ENCODE measurements at places on chromosomes 12 and 14. TPM values are rescaled to one million over a fixed set of nuclear protein-coding genes. Genes with fewer than 3 reads are reported as not detected.

DNA sequence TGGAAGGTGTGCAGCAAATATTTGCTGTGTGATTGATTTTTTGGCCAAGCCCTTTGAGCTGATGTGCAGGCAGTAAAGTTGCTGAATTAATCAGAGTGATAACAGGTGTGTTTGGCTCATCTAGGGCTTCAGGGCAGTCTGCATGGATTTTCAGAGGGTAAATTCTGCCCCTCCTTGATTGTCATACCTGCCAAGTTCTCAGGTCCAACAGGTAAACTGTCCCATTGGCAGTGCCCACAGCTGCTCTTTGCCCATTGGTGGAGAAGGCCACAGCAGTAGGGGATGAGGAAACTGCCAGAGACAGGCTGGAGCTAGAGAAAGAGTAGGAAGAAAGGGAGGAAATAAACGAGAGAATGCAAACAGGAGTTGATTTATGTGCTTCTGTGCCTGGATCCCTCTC is 33.6 kb downstream of the TEP1 start:
- H3K4me1 ChIP-seq = no peaks in the 10 kb centered on the region
- H3K27me3 ChIP-seq = no peaks in the 10 kb centered on the region
- H3K36me3 ChIP-seq = peaks cover 83% of the 10 kb centered on the region

DNA sequence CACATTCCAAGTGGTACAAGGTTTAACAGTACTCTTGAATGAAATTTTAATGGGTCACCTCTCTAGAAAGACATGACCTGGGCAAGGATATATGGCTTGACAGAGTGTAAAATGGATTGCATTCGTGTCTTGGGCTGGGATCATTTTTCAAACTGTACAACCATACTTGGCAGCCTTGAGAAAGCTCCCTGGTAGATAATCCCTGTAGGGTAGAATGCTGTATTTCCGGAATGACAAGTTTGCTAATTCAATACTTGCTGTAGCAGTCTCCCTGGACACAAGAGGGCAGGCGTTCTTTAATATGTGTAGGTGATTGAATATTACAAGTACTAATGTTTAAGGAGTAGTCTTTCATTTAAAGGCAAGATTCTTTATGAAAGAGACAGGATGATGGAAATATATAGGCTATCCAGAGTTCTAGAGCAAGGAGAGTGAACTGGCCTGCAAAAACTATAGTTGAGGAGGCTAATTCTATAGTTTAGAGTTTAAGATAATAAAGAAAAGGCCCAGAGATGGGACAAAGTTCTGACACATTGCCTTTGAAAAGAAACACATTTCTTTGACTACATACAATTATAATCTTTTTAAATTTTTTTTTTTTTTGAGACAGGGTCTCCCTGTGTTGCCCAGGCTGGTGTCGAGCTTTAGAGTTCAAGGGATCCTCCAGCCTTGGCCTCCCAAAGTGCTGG is 53.4 kb downstream of the PLBD1 start:
- H3K36me3 ChIP-seq = no peaks in the 10 kb centered on the region
- H3K27me3 ChIP-seq = no peaks in the 10 kb centered on the region

GRCh38 chr12:127716166-127716565 is 550.8 kb upstream of the TMEM132C start:
- no peak for DNase-seq
- H3K27ac ChIP-seq = no peak overlapping the region
- no peaks in the 10 kb centered on the region for H3K36me3 ChIP-seq
- H3K4me3 ChIP-seq = no peak overlapping the region
- H3K4me1 ChIP-seq = no peaks in the 10 kb centered on the region

OLR1 gene
- total RNA-seq = 0.52 TPM

ANKRD33 gene
- not detected for total RNA-seq

HOXC12 gene
- 0.05 TPM for total RNA-seq

EML5 gene
- 1.2 TPM for total RNA-seq

CD4 gene
- total RNA-seq = 91.9 TPM

DNA sequence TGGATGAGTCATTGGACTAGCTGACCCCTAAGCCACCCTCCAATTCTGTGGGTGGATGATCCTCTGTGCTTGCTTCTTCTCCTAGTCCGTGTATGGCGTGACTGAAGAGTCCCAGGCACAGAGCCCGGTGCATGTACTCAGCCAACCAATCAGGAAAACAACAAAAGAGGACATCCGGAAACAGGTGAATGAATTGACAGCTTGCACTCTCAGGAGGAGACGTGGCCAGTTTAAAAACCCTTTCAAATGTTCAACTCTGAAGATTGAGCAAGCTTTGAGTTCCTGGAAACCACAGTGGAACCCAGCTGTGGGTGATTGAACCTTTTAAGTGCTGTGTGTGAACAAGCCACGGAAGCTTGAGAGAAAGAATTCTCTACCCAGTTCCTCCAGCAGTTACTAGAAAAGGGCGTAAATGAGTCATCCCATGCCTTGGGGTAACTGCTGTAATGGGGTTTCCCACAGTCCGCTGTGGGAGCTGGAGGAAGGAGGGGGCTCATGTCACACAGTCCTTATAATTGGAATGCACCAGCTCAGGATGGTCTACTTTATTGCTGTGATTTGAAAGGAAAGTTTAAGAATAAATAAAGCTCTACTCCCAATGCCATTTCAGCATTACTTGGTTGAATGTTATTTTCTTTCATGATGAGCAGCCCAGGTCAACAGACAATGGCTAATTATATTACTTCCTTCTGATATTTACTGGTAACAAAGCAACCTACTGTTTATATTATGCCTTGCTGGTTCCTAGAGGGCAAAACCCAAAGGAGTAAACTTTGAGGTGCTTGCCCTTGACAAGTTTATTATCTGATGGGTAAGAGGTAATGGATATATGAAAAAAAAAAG is 417.0 kb downstream of the DPF3 start:
- no peaks in the 10 kb centered on the region for H3K36me3 ChIP-seq
- H3K27ac ChIP-seq = no peak overlapping the region
- DNase-seq = peak; percentile 64

DNA sequence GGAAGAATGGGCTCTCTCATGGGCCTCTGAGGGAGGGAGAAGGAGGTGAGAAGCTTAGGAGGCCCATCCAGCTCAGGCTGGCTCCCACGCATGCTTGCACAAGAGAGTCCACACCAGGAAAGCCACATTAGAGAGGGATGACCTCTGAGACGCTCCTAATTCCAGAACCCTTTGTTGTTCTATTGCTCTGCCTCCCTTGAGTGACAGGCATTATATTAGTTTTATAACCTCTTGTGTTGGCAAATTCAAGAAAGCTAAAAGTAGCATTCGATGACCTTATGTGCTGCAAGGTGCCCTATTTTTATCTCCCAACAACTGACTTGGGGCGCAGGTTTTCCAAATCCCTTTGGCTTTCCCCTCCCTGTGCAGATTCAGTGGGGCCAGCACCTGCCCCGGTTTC is 190.1 kb downstream of the KSR2 start:
- H3K36me3 ChIP-seq = no peaks in the 10 kb centered on the region
- H3K27me3 ChIP-seq = no peaks in the 10 kb centered on the region
- H3K4me1 ChIP-seq = no peaks in the 10 kb centered on the region
- H3K27ac ChIP-seq = no peak overlapping the region

- no peaks in the 10 kb centered on the region for H3K36me3 ChIP-seq
- H3K27ac ChIP-seq = no peak overlapping the region
- DNase-seq = no peak
- no peak overlapping the region for H3K4me3 ChIP-seq
Observed at GRCh38 chr12:66755727-66756395, 77.0 kb upstream of the GRIP1 start.

OR6S1 gene
- not detected for total RNA-seq

LRTM2 gene
- total RNA-seq = 0.05 TPM

DNA sequence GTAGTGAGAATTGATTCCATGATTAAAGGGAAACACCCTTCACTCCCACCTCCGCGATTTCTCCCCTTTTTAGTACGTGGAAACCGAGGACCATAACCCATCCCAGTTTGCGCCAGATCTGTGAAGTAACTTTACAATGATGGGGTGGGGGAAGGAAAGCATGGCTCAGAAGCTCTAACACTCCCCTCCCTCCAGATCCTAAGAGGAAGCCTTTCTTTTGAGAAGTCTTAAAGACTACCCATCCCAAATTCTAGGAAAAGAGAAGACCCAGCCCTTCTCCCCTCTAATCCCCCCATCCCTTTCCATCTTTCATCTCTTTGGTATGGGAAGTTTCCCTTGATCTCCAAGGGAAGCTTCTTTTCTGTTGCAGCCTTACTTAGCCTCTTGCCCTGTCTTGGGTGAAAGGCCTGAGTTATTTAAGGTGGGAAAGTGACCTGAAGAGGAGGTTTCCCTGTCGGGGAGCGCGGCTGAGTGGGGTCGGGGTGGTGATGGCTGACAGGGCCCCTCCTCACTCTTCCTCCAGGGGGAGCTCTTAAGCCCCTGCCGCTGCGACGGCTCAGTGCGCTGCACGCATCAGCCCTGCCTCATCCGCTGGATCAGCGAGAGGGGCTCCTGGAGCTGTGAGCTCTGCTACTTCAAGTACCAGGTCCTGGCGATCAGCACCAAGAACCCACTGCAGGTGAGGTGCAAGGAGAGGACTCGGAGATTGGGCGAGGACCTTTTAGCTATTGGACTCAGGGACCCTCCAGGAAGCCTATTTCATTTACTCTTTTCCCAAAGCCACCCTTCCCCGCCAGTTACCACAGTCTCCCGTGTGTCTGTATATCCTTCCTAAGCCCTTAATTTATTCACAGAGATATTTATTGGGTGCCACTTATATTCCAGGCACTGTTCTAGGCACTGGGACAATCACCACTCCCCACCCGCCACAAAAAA is 1.8 kb downstream of the MARCHF9 start:
- no peak overlapping the region for H3K27ac ChIP-seq
- DNase-seq = peak; percentile 55
- H3K36me3 ChIP-seq = peaks cover 16% of the 10 kb centered on the region

- H3K36me3 ChIP-seq = no peaks in the 10 kb centered on the region
- no peak overlapping the region for H3K4me3 ChIP-seq
- no peak for DNase-seq
- no peak overlapping the region for H3K27ac ChIP-seq
- no peaks in the 10 kb centered on the region for H3K27me3 ChIP-seq
Observed at GRCh38 chr12:108989376-108989775, 31.5 kb downstream of the SVOP start.

GRCh38 chr14:88048351-88048750 is 43.4 kb downstream of the GPR65 start:
- H3K27me3 ChIP-seq = no peaks in the 10 kb centered on the region
- no peak overlapping the region for H3K27ac ChIP-seq
- no peak overlapping the region for H3K4me3 ChIP-seq
- no peaks in the 10 kb centered on the region for H3K4me1 ChIP-seq
- H3K36me3 ChIP-seq = no peaks in the 10 kb centered on the region
- DNase-seq = no peak

NID2 gene
- total RNA-seq = 7.5 TPM

VWF gene
- total RNA-seq = 6.7 TPM

GRCh38 chr12:21773806-21774205 is 700 bp downstream of the KCNJ8 start:
- DNase-seq = no peak
- H3K4me1 ChIP-seq = no peaks in the 10 kb centered on the region
- H3K36me3 ChIP-seq = no peaks in the 10 kb centered on the region
- peaks cover 45% of the 10 kb centered on the region for H3K27me3 ChIP-seq
